Ureter (tissue), 1 donor: ENCODE measurements at places on chromosomes 6 and 20. TPM values are rescaled to one million over a fixed set of nuclear protein-coding genes. Genes with fewer than 3 reads are reported as not detected.

Gene REM1
- 8.6 TPM for total RNA-seq

Gene OR2B6
- total RNA-seq = not detected

Gene LY6G6C
- total RNA-seq = not detected

Gene PTCRA
- 0.55 TPM for total RNA-seq

Gene GPR6
- not detected for total RNA-seq

Gene KIF25
- total RNA-seq = not detected

Gene SPTLC3
- 26.4 TPM for total RNA-seq

DNA sequence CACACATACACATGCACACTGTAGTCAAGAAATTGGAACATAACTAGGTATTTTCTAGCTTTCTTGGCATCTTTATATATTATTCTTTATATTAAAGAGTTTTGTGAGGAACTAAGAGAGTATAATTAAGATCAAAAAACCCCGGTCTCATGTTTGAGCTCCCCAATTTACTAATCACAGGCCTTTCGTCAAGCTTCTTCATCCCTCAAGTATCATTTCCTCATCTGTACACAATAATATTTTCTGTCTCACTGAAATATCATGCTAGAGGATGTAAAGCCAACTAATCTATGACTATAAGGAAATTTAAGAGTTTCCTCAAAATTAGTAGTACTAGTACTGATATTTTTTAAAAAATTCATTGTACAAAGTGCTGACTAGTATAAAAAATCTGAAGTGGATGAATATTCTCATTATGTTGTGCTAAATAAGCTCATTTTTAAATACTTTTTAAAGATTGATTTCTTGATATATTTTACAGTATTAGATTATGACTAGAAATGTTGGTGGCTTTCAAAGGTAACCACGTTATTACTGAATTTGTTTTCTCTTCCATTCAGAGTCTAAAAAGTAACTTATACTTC lies 28.0 kb downstream of the PEX3 start:
- DNase-seq = no peak

DNA sequence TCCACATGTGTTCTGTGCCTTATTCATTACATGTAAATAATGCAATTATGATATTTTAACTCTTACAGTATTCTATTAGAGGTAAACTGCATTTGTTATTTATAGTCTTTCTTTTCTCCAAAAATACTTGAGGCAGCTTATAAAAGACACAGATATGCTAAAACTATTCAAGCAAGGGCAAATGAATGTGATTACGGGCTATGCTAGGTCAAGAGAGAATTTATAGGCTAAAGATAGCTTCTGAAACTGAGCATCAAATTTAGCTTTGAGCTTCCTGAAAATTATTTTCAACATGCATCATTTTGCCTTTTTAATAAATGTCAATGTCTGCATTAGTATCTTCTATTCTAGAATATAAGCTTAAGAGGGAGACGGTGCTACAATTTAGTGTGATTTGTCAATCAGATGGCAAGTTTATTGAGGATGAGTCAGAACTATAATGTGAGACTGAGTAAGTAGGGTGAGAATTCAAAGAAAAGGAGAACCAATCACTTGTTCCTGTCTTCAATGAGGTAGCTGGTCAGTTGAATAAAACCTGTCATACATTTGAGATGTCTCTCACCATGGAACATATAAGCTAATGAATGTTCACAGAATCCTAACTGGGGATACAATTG lies 669.4 kb upstream of the CITED2 start:
- DNase-seq = no peak

- no peak for DNase-seq
Measured at GRCh38 chr6:33950891-33951889, 147.4 kb upstream of the MLN start.

DNA sequence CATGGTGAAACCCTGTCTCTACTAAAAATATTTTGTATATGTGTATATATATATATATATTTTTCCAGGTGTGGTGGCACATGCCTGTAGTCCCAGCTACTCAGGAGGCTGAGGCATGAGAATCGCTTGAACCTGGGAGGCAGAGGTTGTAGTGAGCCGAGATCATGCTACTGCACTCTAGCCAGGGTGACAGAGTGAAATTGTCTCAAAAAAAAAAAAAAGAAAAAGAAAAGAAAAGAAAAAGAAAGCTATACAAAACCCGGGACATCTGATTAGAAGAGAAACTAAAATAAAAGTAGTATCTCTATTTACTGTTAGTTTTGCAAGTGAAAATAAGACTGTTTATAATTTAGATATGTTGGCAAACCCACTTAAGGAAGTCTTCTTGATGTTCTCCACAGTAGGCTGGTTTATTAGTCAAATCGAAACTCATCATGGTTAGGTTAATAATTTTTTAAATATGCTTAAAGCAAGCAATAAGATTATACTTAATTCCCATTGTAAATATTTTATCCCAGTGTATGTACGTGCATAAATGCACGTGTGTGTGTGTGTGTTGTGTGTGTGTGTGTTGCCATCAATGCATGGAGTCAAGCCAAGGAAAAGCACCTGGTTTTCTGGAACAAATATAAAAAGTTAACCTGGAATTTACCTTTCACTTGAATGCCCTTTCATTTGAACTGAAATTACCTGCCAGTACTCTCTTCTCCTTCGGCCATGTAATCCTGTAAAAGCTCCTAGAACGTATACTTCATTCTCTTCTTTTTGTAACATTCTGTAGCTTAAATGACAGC lies 7.1 kb downstream of the VNN2 start:
- no peak for DNase-seq

DNA sequence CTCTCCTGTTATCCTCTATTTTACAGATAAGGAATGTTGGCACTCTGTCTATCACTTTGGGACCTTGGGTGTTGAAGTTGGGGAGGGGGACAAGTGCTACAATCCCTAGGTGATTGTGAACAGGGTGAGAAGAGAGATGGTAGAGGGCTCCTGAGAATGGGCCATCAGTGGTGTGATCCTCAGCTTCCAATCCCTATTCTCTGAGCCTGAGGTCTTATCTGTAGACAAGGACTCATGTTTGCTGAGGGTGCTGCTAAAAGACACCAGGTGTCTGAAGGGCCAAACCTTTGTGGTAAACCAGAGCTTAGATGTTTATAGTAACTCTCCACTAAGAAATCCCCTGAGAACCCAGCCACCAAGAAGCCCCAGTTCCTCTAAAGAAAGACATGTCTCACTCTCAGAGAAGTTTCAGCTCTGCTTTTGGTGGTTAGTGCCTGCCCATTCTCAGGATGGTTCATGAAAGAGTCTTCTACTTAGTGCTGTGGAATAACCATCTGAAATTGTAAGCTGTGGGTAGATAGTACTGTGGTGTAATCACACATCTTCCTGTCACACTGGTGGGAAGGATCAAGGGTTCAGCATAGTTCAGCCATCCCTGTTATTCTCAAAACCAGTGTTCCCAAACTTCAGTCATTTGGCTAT lies 58.2 kb upstream of the IL20RA start:
- no peak for DNase-seq

DNA sequence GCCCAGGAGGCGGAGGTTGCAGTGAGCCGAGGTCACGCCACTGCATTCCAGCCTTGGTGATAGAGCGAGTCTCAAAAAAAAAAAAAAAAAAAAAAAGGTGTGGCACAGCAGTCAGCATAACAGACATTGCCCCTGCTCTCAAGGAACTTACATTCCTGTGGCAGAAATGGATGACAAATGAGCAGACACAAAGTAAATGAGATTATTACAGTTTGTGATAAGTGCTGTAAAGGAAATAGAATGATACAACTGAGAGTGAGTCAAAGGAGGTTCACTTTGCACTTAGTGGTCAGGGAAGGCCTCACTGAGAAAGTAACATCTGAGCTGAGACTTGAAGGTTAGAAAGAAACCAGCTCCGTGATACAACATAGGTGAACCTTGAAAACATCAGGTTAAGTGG lies 36.4 kb downstream of the CEP250 start:
- no peak for DNase-seq

DNA sequence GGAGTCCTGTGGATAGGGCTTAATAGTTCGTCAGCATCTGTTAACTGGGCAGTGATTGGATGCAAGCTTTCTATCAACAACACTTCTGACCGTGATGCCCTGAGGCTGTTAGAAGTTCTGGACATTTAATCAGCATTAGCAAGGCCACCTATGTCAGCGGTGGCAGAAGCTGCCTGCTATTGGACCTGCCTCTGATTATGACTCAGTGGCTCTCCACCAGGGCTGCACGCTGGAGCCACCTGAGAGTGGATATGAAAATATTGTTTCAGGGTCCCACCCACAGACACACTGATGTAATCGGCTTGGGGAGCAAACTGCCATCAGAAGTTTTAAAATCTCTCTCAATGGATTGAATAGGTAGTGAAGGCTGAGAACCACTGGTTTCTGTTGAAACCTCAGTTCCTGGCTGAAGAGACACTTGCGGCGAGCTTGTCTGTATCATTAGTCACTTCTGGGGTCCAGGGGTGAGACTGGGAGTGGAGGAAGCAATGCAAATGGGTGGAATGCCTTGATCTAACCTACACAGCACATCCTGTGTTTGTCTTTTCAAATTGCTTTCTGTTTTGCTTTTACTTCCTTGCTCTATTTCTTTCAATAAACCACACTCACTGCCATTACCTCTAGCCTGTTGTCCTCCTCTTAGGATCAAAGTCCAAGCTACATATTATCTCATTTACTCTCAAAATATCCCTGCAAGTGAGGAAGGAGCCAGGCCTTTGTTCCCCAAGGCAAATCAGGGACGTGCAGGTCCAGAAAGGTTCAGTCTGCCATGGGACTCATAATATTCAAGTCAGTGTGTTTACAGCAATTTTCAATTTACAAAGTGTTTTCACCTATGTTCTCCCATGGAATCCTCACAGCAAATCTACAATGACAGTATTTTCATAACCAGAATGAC lies 4.2 kb downstream of the CLIC5 start:
- DNase-seq = no peak

- DNase-seq = no peak
Measured at GRCh38 chr6:3398165-3398562, 58.7 kb downstream of the SLC22A23 start.

DNA sequence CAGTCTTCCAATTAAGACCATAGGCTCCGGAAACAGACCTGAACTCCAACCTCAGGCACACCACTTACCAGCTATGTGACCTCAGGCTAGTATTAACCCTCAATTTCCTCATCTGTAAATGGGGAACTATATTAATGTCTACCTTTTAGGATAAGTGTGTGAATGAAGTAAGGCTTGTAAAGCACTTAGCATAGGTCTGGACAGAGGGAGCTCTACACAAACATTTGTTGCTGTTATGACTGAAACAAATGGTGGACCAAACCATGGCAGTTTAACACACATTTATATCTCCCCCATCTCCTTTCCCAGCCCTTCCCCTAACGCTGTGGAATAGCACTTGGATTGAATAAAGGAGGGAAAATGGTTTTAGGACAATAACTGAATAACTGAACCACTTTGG lies 48.7 kb downstream of the TSHZ2 start:
- no peak for DNase-seq

DNA sequence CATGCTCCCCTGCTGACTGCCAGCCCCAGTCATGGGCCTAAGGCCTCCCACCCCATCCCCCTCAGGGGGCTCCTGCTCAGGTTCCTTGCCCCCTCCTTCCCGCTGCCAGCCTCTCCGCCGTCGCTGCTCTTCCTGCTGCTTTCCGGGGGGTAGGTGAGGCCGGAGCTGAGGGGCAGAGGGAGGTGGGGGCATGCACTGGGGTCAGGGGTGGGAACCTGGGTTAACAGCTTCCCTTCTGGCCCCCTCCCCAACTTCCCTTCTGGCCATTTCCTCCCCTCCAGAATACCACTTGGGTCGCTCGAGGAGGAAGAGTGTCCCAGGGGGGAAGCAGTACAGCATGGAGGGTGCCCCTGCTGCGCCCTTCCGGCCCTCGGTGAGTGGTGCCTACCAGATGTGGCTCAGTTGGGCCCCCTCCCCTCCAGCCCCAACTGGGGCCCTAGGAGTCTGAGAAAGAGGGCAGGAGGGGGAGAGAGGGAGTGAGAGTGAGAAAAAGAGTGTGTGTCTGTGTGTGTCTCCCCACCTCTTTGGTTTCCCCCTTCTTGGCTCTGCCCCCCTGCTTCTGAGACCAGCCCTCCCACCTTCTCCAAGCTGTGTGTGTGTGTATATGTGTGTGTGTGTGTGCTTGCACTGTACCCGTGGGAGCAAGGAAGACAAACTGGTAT lies 12.1 kb downstream of the SYNGAP1 start:
- DNase-seq = no peak
